Hepatocyte (in vitro differentiated cells): ENCODE measurements at places on chromosomes 6 and 20. TPM values are rescaled to one million over a fixed set of nuclear protein-coding genes. Genes with fewer than 3 reads are reported as not detected.

DNA sequence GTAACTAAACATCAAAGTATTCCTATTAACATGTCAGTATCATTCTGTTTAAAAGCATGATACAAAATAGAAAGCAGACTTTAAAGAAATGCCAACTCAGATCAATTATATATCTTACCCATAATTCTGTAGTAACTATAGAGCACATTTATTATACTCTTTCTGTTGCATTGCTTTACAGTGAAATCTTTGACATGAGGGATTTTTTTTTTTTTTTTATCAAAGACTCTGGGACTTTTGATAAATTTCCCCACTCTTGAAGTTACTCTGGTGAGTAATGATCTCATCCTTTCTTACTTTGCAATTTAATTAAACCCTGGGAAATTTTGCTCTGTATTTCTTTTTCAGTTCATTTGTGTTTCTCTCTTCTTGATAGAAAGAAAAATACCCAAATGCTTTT lies 17.4 kb downstream of the ADGRF4 start:
- DNase-seq, result no peak

GRCh38 chr20:23180451-23180921 lies 94.4 kb upstream of the CD93 start:
- no peak for DNase-seq

GRCh38 chr20:46401478-46401860 lies 4.9 kb downstream of the ELMO2 start:
- no peak for DNase-seq

UCKL1 gene
- total RNA-seq, result 18.5 and 20.0 TPM in 2 replicates

GRCh38 chr20:51756653-51757052 lies 11.5 kb downstream of the ATP9A start:
- DNase-seq, result no peak

MCM3 gene
- total RNA-seq, result 36.4 and 40.7 TPM in 2 replicates

DNA sequence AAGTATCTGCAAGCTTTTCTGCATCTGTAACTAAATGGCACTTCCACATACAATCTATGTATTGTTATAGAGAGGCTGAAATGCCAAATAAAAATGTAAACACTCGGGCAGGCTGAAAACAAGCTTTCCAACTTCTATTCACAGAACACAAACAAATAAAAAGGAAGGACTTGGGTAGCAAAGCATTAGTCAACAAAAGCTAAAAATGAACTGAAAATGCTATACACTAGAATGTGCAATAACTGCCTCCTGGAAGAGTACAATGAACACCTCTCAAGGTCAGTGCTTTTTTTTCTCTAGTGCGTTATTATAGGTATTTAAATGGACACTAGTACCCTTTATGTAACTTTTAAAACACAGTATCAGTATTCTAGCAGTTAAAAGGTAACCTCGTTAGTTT lies 31.4 kb downstream of the STK38 start:
- DNase-seq, result no peak

DNA sequence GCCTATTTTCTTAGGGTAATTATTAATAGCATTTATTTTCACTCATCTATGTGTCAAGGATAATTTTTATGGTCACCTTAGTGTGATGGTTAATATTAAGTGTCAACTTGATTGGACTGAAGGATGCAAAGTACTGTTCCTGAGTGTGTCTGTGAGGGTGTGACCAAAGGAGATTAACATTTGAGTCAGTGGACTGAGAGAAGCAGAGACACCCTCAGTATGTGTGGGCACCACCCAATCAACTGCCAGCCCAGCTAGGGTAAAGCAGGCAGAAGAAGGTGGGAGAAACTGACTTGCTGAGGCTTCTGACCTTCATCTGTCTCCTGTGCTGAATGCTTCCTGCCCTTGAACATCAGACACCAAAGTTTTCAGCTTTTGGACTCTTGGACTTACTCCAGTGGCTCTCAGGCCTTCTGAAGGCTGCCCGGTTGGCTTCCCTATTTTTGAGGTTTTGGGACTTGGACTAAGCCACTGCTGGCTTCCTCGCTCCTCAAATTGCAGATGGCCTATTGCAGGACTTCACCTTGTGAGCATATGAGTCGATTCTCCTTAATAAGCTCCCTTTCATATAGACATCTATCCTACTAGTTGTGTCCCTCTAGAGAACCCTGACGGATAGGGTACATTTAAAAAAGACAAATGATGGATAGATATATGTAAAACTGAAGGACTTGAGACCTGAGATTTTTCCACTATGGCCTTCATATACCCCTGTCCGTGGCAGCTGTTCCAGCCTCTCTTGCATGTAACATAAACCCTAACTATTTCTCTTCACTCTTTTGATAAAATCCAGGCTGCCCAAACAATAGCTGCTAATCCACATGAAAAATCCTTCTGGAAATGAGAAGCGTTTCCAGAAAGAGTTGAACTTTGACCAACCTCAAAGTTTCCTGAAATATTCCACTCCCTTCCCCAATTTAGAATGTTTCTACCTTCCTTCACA lies 62.1 kb upstream of the RGS17 start:
- DNase-seq, result no peak

DNA sequence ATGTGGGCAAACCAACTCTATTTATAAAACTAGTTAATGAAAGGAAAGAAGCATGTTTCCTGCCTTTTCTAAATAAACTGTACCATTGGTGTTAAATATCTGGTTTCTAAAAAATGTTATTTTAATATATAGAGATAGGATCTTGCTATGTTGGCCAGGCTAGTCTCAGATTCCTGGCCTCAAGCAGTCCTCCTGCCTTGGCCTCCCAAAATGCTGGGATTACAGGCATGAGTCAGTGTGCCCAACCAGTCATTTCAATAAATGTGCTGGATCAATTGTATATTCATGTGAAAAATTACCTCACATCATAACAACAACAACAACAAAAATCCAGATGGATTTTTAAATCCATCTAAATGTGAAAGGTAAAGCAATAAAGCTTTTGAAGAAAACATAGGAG lies 80.3 kb downstream of the CDS2 start:
- DNase-seq, result no peak

DNA sequence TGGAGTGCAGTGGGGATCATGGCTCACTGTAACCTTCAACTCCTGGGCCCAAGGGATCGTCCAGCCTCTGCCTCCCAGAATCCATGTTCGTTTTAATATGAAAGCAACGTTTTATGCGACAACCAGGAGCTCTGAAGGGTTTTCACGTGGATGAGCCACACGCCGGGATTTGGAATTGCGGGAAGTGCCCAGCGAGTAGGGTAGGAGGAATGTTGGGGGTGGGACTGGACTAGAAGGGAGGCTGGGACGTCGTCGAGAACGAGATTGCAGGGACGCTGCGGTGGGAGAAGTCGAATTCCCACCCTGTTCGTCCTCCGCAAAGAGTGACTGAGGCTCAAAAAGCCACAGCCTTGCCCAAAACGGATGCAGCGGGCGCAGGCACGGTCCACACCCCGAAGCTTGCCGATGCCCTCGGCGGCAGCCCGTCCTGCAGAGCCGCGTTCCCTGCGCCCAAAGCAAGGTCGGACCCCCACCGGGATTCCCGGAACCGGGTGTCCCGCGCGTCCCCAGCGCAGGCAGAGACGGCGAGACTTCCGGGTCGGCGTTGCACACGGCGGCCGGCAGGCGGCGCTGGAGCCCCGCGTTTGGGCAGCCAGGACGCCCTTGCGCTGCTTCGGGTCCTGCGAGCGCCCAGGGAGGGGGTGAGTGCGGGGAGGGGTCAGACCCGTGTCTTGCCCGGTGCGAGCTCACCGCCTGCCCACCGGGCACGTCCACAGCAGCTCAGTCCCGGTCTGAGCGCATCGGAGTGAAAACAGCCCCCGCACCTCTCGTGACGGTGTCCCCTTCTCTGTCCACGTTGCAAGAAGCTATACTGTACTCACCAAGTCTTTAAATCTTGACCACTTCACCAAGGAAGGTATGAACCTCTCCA lies 87.8 kb downstream of the DHX35 start:
- DNase-seq, result peak; percentile 86

DNA sequence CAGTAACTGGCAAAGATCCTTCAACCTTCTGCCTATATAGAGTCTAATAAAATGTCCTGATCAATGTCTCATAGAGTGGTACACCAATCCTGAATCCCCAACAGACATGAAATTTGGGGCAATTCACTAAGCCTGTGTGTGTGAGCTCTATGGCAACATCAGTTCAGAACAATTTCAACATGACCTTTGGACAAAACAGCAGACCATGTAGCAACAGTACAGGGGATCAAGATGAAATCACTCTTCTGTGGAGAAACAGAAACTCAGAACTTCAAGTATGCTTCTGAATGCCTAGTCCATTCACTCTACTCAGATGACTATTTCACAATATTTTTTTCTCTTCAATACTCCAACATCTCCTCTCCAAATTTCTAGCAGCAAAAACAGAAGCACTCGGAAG lies 49.1 kb upstream of the OPRM1 start:
- DNase-seq, result peak; percentile 16
